COR-L47 (cell line): ENCODE measurements at places on chromosomes 3 and 15.

GRCh38 chr15:38945551-38946298 lies 381.1 kb upstream of the RASGRP1 start:
- no peak for DNase-seq

DNA sequence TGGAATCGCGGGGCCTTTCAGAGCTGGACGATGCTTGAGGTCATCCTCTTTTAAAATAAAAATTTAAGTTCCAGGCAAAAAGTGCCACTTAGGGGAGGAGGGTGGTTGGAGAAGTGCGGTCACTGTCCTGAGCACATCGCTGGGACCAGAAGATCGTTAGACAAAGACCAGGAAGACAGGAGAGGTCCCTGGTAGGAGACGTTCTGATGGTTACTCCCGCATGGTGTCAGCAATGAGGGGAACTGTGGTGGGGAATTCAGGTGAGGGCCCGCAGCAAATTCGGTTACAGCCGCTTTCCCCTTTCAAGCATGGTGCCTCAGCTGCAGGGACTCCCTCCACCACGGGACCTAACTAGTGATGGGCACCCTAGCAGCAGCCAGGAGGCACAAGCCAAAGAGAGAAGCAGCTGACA lies 1.0 kb upstream of the ISY1 start:
- no peak for DNase-seq

GRCh38 chr15:25884370-25884769 lies 21.2 kb upstream of the ATP10A start:
- no peak for DNase-seq

DNA sequence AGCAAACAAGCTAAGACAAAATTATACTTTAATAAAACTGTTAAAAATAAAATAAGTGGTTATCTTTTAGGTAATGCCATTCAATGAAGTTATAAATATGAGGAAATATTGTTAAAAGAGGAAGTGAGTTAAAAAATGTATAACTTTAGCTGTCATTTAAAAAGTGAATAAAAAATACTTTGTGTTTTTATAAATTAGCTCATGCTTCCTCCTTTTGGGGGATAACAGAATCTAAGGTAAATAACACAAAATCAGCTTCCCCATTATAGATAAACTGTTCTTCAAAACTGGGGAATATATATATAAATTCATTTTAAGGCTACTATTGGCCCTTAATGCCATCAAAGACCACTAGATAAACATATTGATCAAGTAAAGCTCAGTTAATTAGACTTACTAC lies 113.7 kb upstream of the AADACL2 start:
- DNase-seq = no peak

DNA sequence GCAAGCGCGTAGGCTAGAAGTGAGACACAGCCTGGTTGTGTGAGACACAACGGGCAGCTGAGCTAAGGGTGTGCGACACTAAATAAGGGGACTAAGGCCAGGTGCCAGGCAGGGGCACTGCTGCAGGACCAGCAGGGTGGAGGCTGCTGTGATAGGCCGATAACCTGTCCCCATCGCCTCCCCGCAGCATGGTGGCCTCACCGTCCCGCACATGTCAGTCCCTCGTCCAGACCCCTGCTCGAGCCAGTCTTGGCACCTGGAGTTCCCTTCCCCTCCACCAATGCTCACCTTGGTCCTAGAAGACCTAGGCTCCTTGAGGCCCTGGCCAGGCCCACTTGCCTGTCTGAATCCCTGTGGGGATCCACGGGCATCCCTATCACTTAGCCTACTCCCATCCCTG lies 96.1 kb downstream of the HMG20A start:
- no peak for DNase-seq

DNA sequence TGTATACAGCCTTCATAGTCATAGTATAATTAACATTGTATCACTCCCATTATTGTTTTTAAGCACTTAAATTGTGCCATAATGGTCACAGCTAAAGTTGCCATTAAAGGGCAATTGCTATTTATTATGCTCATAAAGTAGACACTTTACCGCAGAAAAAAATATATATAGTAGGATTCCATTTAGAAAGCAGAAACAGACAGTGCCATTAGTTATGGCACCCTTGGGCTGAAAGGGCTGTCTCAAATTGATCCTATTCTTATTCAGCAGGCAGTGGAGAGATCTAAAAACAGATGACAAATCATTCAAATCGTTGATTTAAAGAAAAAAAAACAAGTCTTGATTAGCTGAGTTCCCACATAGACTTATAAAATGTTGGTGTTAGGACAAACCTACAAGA lies 514.2 kb upstream of the ROBO2 start:
- no peak for DNase-seq

- DNase-seq = no peak
These were observed 44.6 kb downstream of the FMN1 start for GRCh38 chr15:33149919-33150318.
